GM18507 (cell line): ENCODE measurements at places on chromosomes 11 and 22.

GRCh38 chr11:115759622-115760460, 255.6 kb upstream of the CADM1 start:
- no peak for DNase-seq

GRCh38 chr11:26916805-26917204, 77.1 kb upstream of the FIBIN start:
- DNase-seq = no peak

DNA sequence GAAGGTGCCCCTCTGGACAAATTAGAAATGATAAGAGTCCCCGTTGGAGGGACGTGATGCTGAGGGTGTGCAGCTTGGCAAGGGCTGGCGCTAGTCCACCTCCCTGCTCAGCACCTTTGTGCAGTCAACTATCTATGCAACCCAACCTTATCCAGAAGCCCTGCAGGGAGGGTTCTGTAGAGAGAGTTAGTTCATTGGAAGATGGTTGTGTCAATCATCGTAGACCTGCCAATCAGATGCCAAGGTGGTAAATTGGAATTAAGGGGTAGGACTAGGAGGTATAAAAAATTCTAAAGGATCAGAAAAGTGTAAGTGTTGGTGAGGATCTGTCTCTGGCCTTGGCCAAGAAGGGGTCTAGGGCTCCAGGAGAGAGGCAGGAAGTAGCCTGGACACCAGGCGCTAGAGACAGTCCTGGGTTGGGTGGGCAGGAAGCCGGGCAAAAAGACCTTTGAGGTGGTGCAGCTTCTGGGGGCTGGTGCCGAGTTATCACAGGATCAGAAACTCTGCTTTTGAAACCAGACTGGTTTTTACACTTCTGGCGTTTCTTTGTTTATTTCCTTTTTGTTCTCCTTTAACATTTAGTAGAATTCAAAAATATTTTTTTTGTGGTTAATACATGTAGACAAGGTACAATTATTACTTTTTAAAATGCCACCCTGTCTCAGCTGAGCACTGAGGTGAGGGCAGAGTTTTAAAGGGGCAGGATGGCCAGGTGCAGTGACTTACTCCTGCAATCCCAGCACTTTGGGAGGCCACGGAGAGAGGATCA, 1.6 kb downstream of the C1QTNF6 start:
- no peak for DNase-seq

GRCh38 chr11:108324587-108324986, 101.7 kb downstream of the ATM start:
- DNase-seq = no peak

- DNase-seq = no peak
These were observed 88.3 kb upstream of the PRDM11 start for GRCh38 chr11:45057938-45058646.

- DNase-seq = no peak
These were observed 111.0 kb upstream of the ARHGAP42 start for GRCh38 chr11:100575860-100576717.

- no peak for DNase-seq
These were observed 801.7 kb downstream of the TBC1D22A start for GRCh38 chr22:47564158-47564450.

DNA sequence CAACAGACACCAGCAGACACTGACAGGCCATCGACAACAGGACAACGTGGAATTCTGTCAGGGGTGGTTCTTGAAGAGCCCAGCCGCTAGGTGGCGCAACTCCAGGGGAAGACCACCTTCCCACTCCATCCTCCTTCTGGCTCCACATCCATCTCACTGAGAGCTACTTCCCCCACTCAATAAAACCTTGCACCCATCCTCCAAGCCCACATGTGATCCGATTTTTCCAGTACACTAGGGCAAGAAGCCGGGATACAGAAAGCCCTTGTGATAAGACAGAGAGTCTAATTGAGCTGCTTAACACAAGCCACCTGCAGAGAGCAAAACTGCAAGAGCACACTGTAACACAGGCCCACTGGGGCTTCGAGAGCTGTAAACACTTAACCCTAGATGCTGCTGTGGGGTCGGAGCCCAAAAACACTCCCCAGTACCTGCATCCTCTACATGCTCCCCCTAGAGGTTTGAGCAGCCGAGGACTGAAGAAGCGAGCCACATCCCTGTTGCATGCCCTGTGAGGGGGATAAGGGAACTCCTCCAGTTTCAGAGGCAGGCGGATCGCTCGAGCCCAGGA, 11.5 kb upstream of the RAB39A start:
- no peak for DNase-seq

DNA sequence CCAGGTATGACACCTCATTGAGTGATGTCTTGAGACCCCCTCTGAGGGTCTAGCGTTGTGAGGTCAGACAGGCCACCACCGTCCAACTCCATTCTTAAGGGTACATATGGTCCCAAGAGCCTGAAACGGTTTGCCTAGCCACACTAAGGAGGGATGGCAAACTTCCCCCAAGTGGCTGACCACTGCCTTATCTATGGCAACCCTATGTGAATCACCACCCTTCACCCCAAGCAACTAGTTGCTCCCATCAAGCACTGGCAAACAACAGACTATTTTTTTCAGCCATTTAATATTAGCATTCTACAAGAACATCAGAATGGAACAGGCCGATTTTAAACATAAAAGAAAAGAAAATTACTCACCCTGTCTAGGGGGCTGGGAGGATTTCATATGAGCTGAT, 22.8 kb downstream of the THOC5 start:
- DNase-seq = no peak

DNA sequence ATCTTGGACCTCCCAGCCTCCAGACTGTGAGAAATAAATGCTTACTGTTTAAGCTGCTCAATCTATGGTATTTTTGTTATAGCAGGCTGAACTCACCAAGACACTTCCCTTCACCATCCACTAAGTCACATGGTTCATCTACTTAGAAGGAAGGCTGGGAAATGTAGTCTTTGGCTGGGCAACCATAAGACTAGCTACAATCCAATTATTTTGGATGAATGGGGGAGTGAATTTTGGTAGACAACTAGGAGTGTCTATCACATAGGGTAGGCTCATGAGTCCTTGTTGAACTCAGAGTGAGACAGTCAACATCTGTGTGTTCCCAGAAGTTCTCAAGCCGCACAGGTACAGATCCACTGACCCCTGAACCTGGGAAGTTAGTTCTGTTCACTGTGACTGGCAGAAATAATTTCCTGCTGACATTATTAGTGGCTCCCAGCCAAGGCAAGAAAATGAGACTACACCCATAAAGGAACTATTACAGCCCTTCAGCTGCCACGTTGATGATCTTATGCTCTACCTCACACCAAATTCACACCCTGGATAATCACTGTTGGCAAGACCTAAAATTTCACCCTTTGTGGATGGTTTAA, 3.1 kb upstream of the SLC35C1 start:
- DNase-seq = no peak

- no peak for DNase-seq
These were observed 447.4 kb downstream of the BRD1 start for GRCh38 chr22:49380095-49380827.
